ENCODE measurements at places on chromosomes 2 and 18. TPM values are rescaled to one million over a fixed set of nuclear protein-coding genes. Genes with fewer than 3 reads are reported as not detected.

DNA sequence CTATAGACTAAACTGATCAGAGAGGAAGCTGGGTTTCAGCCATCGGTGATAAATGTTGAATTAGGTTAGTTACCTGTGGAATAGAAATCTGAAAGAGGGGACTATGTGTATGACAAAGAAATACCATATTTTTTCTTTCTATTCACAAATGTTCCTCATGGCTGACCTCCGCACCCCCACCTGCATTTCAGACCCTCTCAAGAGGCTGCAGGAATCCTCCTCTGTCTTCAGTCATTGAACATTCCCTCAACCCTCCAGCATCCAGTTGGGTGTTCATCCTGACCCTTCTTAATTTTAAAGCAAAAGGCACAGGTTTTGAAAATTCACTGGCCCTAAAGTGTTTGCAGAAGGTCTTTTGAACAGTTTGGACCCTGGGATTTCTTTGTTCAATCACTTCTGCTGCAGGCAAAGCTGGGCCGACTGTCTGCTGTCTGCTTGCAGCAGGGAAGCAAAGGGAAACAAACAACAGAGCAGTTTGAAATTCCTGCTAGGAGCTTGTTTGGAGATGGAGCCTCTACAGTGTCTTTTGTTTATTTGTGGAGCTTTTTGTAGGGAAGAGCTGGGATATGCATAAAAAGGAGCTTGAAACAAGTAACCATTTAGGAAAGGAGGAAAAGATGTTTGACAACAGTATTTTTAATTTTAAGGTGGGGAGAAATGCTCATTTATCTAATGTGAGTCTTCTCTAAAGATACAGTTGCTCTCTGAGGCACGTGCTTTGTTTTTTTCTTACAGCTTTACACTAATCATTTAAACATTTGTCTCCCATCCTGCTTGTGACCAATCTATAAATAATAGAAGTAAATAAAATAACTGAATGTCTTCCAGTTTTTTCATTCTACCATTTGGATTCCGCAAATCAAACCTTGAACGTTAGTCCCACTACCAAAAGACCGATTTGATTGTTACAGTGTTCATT, 213.3 kb upstream of the MMADHC start:
- DNase-seq: no peak

The AGXT gene
- polyA plus RNA-seq: not detected

DNA sequence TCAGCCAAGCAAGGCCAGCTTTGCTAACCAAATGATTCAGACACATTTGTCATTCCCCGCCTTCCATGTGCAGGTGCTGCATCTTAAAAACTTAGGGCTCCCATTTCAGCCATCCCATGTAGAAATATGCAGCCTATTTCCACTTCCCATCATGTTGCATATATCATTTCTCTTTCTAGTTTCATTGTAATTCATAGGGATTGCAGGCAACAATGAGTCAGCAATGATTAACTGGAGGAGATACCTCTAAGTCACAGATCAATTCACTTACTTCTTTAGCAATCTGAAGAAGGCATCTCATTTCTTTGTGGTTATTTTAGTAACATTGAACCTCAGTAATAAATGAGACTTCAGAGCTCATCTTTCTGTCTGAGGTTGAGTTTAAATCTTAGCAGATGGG, 276.1 kb upstream of the PKDCC start:
- no peak for DNase-seq

DNA sequence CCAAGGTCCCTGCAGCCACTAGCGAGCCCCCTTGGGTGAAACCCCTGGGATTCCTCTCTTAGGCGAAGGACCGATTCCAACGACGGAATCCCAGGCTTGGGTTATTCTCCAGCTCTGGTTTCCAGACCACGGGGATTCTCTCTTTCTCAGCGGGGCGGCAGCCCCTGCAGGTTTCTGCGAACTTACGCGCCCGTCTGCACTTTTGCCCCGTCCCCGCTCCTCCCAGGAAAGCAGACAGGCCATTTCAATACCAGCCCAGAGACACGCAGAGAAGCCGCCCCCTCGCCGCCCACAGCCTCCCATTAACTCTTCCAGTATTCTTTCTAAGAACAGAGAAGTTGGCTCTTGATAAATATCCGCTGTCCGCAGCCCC, 1.2 kb downstream of the CBLN2 start:
- peak; percentile 1 for DNase-seq

DNA sequence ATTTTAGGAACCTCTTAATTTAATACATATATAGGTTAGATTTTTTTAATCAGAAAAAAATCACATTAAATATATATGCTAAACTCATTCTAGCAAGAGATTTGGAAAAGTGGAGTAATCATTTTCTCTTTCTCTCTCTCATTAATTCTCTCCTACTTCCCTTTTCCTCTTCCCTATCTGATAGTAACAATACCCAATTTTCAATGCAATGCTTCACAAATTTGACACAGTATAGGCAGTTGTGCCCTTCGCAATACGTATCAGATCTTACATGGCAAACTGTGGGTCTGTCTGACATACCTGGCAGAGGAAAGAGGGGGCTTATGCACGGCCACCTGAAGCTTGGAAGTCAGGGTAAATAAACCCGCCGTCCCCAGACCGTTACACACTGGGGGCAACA, 444.3 kb downstream of the NBAS start:
- no peak for DNase-seq

GRCh38 chr2:24730481-24730880, 62.7 kb downstream of the PTRHD1 start:
- no peak for DNase-seq
